ENCODE measurements at places on chromosomes 4 and X.

DNA sequence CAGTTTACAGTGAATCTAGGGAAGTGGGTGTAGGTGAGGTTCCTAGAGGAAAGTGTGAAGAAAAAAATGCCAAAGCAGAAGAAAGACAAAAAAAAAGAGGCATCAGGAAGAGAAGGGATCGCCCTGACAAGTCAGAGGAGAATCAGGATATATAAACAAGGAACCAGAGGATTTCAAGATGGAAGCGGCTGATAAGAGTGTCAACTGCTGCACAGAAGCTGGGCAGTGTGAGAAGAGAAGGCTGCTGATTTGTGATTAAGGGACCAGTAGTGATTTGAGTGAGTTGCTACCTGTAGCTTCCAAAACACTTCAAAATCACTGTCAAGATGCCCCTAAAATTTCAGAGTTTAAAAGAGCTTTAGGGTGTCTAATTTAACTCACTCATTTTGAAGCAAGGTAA is 258.2 kb downstream of the PPP3CA start:
- DNase-seq: no peak

- DNase-seq: no peak
Measured at GRCh38 chr4:71259280-71259679, 79.5 kb upstream of the SLC4A4 start.

DNA sequence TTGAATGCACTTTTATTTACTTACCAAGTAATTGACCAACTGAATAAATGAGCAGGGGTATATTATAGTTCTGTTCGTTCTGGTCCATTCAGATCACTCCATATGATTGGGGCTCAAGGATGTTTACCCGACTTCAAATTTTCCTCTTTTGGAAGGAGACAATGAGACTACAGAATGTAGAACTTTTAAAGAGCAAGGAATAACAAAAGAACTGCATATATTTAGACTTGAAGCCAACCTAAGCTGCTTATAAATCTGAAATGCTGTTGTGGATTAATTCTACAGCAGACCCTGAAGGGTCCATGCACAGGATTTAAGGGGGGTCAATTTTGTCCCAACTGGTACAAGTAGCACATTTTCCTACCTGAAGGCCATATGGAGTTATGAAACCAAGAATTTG is 610.8 kb downstream of the RAB28 start:
- no peak for DNase-seq

DNA sequence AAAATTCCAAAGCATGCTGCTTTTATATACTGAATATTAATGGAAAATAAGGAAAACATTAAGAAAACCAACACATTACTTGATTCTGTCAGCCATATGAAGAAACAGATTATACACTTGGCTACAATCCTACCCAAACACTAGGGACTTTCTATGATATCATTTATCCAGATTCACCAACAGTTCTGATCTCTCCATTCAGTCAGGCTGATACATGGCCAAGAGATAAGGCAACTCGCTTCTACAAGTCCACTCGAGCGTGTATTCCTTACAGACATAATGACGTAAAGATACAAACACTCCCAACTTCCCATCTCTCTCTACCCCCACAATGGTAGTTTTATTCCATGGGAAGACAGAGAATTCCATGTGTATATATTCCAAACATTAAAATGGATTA is 44.5 kb downstream of the NEK1 start:
- no peak for DNase-seq

- no peak for DNase-seq
Measured at GRCh38 chr4:119471259-119471658, 149.3 kb upstream of the FABP2 start.

- DNase-seq: peak; percentile 12
Measured at GRCh38 chr4:96293806-96294205, 453.9 kb downstream of the PDHA2 start.

DNA sequence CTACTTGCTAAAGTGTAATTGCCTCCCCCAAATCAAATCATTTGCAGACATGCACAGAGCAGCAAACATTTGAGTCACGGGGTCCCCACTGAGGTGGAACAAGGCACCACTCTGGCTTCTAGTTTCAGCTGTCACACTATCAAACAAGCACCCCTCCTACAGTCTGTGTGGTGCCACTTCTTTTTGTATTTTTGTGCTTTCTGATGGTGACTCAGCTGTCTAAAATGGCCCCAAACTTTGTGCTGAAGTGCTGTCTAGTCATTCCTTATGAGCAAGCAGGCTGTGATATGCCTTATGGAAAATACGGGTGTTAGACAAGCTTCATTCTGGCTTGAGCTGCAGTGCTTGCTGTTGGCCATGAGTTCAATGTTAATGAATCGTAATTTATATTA is 15.4 kb downstream of the IGFBP7 start:
- DNase-seq: peak; percentile 24

Measured in H4 (cell line).